Activated CD4-positive, alpha-beta T cell treated with anti-CD3 and anti-CD28 coated beads, Interleukin-2, amount 10 ng/mL, durations not matched to agents 7 days and 5 days (primary cell): ENCODE measurements at places on chromosomes 3 and 15.

DNA sequence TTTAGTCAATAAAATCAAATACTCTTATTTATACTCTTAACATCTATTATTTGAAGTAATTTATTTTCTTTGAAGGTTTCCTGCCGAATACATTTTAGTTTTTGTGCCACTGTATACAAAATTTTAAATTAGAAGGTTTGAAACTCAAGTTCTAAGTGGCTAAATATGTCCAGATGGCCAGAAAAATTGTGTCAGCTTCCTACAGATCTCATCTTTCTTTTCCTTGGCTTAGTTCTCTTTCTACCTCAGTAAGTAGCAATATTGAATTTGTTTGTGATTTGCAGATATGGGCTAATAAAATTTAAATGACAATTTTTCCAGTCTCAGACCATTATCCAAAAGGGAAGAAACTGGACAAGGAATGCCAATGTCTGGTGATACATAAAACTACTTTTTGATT lies 452.1 kb downstream of the ROBO2 start:
- H3K36me3 ChIP-seq, result no peaks in the 10 kb centered on the region
- H3K27ac ChIP-seq, result no peak overlapping the region
- no peak overlapping the region for H3K4me3 ChIP-seq
- DNase-seq, result no peak
- H3K27me3 ChIP-seq, result no peaks in the 10 kb centered on the region

GRCh38 chr3:181735911-181736310 lies 24.2 kb downstream of the SOX2 start:
- H3K27ac ChIP-seq, result no peak overlapping the region
- H3K36me3 ChIP-seq, result no peaks in the 10 kb centered on the region
- no peaks in the 10 kb centered on the region for H3K4me1 ChIP-seq

DNA sequence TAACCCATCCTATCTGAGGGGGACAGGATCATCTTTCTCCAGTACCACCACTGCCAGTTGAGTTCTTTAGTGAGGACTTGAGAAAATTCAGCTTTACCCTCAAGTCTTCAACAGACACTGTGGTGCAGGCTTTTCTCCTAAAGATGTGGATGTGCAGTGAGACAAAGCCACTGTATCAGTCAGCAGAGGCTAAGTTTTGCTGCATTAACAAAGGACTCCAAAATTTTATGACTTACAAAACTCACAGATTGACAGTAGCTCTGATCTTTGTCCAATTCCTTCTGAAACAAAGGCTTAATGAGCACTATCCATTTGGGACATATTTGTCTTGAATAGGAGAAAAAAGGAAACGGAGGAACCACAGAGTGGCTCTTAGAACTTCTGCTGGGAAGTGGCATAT lies 87.9 kb downstream of the MITF start:
- DNase-seq, result no peak
- no peaks in the 10 kb centered on the region for H3K4me1 ChIP-seq

- H3K4me1 ChIP-seq, result peaks cover 15% of the 10 kb centered on the region
- no peak overlapping the region for H3K27ac ChIP-seq
- peaks cover 3% of the 10 kb centered on the region for H3K36me3 ChIP-seq
- no peaks in the 10 kb centered on the region for H3K27me3 ChIP-seq
- DNase-seq, result no peak
Observed at GRCh38 chr15:36595611-36596010, 16.2 kb downstream of the CDIN1 start.

DNA sequence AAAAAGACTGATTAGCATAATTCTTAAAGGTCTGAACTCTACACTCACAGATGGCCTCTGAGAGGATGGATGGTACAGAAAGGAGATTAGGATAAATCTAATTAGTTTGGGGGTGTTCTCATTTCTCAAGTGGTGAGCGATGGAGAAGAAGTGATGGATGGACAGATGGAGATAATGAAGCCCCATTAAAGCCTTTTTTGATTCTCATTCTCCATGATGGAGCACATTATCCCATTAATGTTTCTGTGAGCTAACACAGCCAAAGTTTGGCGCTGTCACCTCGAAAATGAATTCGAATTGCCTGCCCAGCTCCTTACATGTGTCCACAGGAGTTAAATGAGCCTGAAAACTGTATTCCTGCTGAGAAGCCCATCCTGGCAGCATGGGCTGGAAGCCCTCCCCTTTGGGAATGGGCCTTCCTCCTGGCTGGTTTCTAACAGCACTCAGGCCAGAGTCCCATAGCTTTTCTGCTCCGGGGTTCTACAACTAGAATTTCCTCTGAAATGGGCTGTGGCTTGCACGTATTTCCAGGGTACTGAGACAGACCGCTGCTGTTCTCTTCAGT lies 726.0 kb upstream of the CFAP20DC start:
- peaks cover 39% of the 10 kb centered on the region for H3K36me3 ChIP-seq
- H3K4me1 ChIP-seq, result peaks cover 62% of the 10 kb centered on the region
- no peak overlapping the region for H3K27ac ChIP-seq
- no peak for DNase-seq
- H3K27me3 ChIP-seq, result no peaks in the 10 kb centered on the region

DNA sequence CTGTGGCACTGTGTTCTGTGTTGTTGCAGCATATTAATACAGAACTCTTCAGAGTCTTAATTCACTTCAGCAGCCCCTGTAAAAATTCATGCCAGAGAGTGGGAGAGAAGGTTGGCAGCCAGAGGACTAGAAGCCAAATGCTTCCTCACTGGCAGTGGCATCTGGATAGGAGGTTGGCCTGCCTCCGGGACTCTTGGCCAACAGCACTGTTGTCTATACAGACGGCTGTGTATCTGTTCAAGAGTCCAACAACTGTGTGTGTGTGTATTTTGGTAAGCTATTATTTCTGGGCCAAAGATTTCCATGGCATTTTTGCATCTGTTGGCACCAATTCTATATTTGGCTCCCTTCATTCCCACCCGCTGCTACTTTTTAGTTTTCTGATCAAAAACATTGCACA lies 156.0 kb upstream of the SOX2 start:
- H3K27ac ChIP-seq, result no peak overlapping the region
- no peaks in the 10 kb centered on the region for H3K4me1 ChIP-seq
- no peak overlapping the region for H3K4me3 ChIP-seq
- H3K36me3 ChIP-seq, result no peaks in the 10 kb centered on the region
- H3K27me3 ChIP-seq, result no peaks in the 10 kb centered on the region

- H3K36me3 ChIP-seq, result peaks cover 51% of the 10 kb centered on the region
- H3K4me1 ChIP-seq, result peaks cover 47% of the 10 kb centered on the region
- H3K4me3 ChIP-seq, result peak overlapping the region; percentile 26
- peak overlapping the region; percentile 92 for H3K27ac ChIP-seq
- peak; percentile 74 for DNase-seq
Observed at GRCh38 chr15:40743921-40744814, 10.9 kb downstream of the RMDN3 start.

GRCh38 chr3:104885214-104885814 lies 481.4 kb upstream of the ALCAM start:
- H3K27ac ChIP-seq, result no peak overlapping the region
- DNase-seq, result no peak
- no peaks in the 10 kb centered on the region for H3K4me1 ChIP-seq

GRCh38 chr15:86830304-86830703 lies 750.6 kb downstream of the AGBL1 start:
- H3K27me3 ChIP-seq, result no peaks in the 10 kb centered on the region
- no peaks in the 10 kb centered on the region for H3K36me3 ChIP-seq
- no peak overlapping the region for H3K4me3 ChIP-seq
- no peaks in the 10 kb centered on the region for H3K4me1 ChIP-seq
- H3K27ac ChIP-seq, result no peak overlapping the region
- no peak for DNase-seq

- no peak for DNase-seq
- H3K27me3 ChIP-seq, result peaks cover 17% of the 10 kb centered on the region
- H3K4me1 ChIP-seq, result no peaks in the 10 kb centered on the region
- H3K4me3 ChIP-seq, result no peak overlapping the region
- H3K36me3 ChIP-seq, result peaks cover 12% of the 10 kb centered on the region
- H3K27ac ChIP-seq, result no peak overlapping the region
Observed at GRCh38 chr3:160471892-160472291, 22.3 kb upstream of the TRIM59 start.

- no peaks in the 10 kb centered on the region for H3K36me3 ChIP-seq
- DNase-seq, result no peak
- H3K4me1 ChIP-seq, result no peaks in the 10 kb centered on the region
- no peak overlapping the region for H3K27ac ChIP-seq
- no peak overlapping the region for H3K4me3 ChIP-seq
Observed at GRCh38 chr3:97235179-97235578, 420.8 kb downstream of the EPHA6 start.

- peaks cover 42% of the 10 kb centered on the region for H3K27me3 ChIP-seq
- H3K36me3 ChIP-seq, result peaks cover 2% of the 10 kb centered on the region
- H3K27ac ChIP-seq, result peak overlapping the region; percentile 47
- peaks cover 12% of the 10 kb centered on the region for H3K4me1 ChIP-seq
- no peak for DNase-seq
Observed at GRCh38 chr15:39000008-39000734, 435.6 kb upstream of the RASGRP1 start.

DNA sequence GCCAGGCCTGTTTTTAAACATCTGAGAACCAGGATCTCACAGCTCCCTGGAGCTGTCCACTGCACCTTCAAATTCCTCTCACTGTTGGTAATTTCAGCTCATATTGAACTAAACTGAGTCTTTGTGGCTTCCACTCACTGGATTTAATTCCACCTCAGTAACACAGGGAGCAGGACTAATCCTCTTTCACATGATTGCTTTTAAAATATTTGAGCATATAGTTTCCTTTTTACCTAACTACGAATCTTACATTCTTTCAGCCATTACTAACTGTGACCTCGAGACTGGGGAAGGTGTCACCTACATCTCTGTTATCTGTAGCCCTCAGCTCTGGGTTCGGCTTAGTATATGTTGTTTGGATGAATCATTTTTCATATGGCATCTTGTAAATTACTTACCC lies 194.3 kb upstream of the C2CD4B start:
- H3K36me3 ChIP-seq, result no peaks in the 10 kb centered on the region
- no peak for DNase-seq
- no peak overlapping the region for H3K27ac ChIP-seq
- no peak overlapping the region for H3K4me3 ChIP-seq
- peaks cover 15% of the 10 kb centered on the region for H3K27me3 ChIP-seq
- no peaks in the 10 kb centered on the region for H3K4me1 ChIP-seq

DNA sequence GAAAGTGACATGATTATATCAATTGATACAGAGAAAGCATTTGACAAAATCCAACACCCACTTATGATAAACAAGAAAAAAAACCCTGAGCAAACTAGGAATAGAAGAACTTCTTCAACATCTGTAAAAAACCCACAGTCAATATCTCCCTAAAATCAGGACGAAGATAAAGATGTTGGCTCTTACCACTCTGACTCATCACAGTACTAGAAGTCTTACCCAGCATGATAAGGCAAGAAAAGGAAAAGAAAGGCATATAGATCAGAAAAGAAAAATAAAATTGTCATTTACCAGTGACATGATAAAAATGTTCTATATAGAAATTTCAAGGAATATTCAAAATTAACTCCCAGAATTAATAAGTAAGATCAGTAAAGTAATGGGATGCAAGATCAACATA lies 7.2 kb upstream of the FBXW12 start:
- H3K27ac ChIP-seq, result no peak overlapping the region
- H3K4me3 ChIP-seq, result no peak overlapping the region
- peaks cover 20% of the 10 kb centered on the region for H3K27me3 ChIP-seq
- no peaks in the 10 kb centered on the region for H3K4me1 ChIP-seq
- peaks cover 2% of the 10 kb centered on the region for H3K36me3 ChIP-seq

DNA sequence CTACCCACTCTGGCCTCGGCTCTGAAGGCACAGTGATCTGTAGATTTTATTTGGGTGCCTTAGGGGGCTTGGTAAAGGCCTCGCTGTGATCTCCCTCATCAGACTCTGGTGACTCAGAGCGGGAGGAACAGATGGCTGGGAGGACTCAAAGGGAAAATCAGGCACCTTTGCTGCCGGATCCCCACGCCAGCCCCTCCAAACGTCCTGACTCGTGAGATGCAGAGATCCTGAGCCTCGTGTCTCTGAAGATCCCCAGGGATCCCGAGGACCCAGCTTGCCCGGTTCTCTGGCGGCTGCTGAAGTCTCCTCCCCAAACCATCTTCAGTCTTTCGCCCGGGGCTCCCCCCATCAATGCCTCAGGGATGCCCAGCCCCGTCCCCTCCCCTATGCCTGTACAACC lies 32.8 kb downstream of the MUC20 start:
- no peaks in the 10 kb centered on the region for H3K36me3 ChIP-seq
- peaks cover 3% of the 10 kb centered on the region for H3K27me3 ChIP-seq
- DNase-seq, result no peak
- H3K4me3 ChIP-seq, result no peak overlapping the region

DNA sequence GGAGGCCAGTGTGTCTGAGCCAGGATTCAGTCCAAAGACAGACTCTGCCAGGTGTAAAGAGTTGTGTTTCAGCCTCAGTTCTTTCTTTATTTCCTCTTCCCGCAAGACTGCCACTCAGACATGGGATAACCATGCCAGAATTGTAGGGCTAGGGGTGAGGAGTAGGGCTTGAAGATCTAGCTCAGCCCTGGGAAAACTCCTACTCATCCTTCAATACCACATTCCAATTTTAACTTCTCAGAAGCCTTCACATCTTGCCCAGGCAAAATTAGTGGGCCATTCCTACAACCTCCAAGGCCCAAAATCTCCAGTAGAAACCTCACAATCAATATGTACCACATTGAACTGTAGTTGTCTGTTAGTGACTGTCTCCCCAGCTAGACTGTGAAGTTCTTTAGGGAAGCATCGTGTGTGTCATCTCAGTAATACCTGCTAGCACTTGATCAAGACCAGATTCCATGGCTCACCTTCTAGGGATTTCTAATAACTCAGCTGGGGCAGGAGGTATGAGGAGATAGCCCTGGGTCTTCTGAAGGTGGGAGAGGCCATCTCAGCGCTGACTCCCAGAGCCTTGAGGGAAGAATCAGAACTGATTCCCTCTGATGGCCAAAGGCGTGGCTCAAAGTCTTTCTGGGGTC lies 19.7 kb downstream of the HRH1 start:
- H3K4me1 ChIP-seq, result no peaks in the 10 kb centered on the region
- H3K27me3 ChIP-seq, result peaks cover 10% of the 10 kb centered on the region
- H3K27ac ChIP-seq, result no peak overlapping the region

DNA sequence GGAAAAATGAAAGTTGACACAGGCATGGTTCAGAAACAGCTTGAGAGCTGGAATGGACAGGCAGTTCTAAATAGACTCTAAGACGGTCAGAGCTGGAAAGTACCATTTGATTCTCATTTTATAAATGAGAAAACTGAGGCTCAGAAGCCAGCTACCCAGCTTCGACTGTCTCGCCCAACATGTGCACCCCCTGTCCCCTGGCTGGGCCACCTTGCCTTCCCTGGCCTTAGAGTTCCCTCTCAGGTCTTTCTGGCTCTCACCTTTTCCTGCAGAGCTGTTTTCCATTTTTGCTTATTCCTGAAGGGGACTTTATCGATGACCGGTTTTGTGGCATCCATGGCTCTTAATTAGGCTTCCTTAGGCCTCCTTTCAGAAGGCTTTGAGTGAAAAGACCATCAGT lies 17.3 kb upstream of the DOCK3 start:
- H3K27ac ChIP-seq, result no peak overlapping the region
- H3K36me3 ChIP-seq, result no peaks in the 10 kb centered on the region
- peaks cover 2% of the 10 kb centered on the region for H3K27me3 ChIP-seq
- H3K4me3 ChIP-seq, result no peak overlapping the region

GRCh38 chr3:128307029-128307633 lies 153.8 kb downstream of the EEFSEC start:
- DNase-seq, result peak; percentile 4
- no peaks in the 10 kb centered on the region for H3K4me1 ChIP-seq
- peaks cover 3% of the 10 kb centered on the region for H3K36me3 ChIP-seq
- no peaks in the 10 kb centered on the region for H3K27me3 ChIP-seq
- no peak overlapping the region for H3K4me3 ChIP-seq
- H3K27ac ChIP-seq, result peak overlapping the region; percentile 3

GRCh38 chr3:42190701-42191442 lies 75.1 kb downstream of the CCK start:
- peaks cover 53% of the 10 kb centered on the region for H3K4me1 ChIP-seq
- no peak overlapping the region for H3K4me3 ChIP-seq
- peaks cover 12% of the 10 kb centered on the region for H3K36me3 ChIP-seq
- no peaks in the 10 kb centered on the region for H3K27me3 ChIP-seq
- H3K27ac ChIP-seq, result peak overlapping the region; percentile 69
